Thoracic aorta (tissue), 2 donors: ENCODE measurements at places on chromosomes 5 and 9.

DNA sequence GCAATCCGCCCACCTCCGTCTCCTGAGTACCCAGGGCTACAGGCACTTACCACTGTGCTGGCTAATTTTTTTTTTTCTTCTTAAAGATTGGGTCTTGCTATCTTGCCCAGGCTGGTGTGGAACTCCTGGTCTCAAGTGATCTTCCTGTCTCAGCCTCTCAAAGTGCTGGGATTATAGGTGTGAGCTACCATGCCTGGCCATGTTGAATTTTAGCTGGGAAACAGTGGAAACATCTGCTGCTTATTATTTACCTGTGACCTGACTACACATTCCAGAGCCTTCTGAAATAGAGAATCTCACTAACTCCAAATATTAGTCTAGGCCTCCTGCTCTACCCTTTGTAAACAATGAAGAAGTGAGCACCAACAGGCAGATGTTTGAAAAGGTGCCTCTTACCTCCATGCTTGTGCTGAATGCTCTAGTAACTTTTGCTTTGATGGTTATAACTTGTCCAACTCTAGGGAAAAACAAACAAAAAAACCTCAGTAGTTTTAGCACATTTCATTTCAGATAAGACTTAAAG, 22.5 kb downstream of the ACOT12 start:
- no peak for DNase-seq

DNA sequence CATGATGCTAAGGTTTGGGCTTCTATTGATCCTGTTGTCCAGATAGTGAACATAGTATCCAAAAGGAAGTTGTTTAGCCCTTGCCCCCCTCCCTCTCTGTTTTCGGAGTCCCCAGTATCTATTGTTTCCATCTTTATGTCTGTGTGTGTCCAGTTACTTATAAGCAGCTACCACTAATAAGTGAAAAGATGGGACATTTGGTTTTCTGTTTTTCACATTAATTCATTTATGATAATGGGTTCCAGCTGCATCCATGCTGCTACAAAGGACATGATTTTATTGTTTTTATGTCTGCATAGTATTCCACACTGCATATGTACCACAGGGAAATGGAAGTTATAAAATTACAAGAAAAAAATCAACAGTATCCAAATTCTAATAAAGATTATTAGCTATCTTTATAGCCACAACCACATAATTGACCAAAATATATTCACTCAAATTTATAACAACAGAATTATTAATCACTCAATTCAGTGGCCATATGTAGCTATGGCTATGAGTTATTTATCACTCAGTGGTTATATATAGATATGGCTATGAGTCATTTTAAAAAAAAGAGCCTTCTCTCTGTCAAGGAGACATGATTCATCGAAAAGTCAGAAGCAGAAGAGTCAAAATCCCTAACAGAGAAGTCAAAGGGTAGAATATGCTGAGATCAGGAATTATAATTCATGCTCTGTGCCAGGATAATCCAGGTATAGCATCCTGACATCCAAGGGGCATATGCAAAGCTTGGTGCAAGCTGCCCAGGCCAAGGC, 367.5 kb downstream of the DEPDC1B start:
- no peak for DNase-seq

- DNase-seq: no peak
Measured at GRCh38 chr5:158354958-158355357, 496.0 kb upstream of the CLINT1 start.

- DNase-seq: no peak
Measured at GRCh38 chr5:3680821-3681220, 85.2 kb downstream of the IRX1 start.

DNA sequence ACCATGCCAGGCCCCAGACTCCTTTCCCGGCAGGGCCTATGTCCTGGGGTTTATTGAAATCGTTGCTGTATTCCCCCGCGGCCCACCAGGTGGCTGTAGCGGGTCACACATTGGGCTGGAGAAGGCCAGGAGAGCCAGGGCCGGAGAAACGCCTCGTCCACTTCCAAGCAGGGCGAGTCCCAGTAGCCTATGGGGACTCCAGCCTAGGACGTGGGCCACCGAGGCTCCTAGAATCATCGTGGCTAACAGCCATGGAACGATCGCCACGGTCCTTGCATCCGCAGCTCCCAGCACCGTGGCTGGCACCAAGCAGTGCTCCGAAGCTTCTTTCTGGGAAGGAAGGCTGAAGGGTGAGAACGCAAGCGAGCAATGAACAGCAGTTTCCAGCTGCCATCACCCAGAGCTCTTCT, 87.7 kb downstream of the ENTREP1 start:
- DNase-seq: no peak

GRCh38 chr5:95283761-95284571, 928 bp downstream of the MCTP1 start:
- no peak for DNase-seq

GRCh38 chr5:137220523-137220927, 278.6 kb downstream of the SPOCK1 start:
- DNase-seq: no peak

DNA sequence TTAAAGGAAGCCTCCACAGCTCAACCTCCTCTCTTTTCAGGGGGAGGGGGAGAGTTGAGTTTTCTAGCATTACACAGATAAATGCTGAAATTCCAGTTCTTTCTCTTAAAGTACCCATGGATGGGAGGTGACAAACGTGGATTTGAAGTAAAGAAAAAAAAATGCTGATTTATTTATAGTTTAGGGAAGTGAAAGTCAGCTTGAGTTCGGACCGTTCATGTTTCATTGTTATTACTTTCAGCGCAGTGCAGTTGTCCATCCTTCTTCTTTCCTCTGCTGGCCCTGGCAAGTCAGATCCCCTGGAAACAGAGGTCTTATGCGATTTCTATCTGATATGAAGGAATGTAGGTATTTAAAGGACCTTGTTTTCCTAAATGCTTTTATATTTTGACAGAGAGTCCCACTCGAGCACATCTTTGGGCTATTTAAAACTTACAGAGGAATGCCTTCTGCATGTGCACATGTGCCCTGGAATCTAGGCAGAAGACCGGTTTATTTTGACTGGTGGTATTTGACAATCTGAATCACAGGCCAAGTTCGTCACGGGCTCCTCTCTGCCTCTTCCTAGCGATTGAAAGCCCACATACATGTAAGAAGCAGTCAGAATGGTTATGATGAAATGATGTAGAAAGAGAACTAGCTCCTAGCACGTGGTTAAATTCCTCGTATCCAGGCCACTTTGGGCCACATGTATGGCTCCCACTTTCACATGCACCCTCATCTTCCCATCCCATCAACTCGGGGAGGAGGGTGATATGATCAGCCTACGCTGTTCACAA, 385.2 kb upstream of the KLF4 start:
- DNase-seq: no peak

DNA sequence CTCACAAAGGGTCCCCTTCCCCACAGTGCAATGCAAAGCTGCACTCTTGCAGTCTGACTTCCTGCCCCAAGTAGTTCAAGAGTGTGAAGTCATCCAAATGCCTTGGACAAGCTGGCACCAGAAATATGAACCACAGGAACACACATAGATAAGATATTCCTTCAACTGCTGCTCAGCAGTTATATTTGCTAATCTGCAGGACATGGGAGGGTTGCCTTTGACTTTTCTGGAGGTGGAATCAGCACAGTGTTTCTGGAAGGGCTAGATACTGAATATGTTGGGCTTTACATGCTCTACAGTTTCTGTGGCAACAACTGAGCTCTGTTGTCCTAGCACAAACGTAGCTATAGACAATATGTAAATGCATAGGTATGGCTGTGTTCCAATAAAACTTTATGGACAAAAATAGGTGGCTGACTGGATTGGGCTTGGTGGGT, 96.7 kb upstream of the PCA3 start:
- no peak for DNase-seq
